ENCODE measurements at places on chromosomes 12 and 14.
A peak's percentile ranks its signal among the peaks of the same experiment; 100 is the strongest.

- DNase-seq, result peak; percentile 46
Measured at GRCh38 chr12:1796515-1797010, 23.8 kb upstream of the LRTM2 start.

DNA sequence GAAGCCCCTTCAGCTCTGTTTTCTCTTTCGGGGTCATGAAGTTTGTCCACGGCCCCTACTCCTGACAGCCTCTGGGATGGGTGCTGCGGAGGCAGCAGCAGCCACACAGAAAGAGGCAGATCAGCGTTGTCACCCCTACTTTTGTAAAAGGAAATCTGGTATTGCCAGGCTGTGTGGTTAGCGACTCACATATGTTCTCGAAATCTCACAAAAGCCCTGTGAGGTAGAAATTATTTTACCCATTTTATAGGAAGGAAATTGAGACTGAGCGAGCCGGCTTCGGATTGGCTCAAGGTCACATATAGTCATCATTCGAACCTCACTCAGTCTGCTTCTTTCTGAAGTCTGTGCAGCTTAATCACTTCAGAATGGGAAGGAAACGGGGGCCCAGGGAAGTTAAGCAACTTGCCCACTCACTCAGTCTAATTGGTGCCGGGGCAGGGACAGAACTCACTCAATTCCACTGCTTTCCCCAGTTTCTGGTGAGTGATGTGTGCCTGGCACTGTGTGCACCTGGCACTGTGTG is 1.1 kb upstream of the CKAP4 start:
- peak; percentile 27 for DNase-seq

GRCh38 chr12:12560587-12561370 is 1.9 kb downstream of the DUSP16 start:
- peak; percentile 53 for DNase-seq

DNA sequence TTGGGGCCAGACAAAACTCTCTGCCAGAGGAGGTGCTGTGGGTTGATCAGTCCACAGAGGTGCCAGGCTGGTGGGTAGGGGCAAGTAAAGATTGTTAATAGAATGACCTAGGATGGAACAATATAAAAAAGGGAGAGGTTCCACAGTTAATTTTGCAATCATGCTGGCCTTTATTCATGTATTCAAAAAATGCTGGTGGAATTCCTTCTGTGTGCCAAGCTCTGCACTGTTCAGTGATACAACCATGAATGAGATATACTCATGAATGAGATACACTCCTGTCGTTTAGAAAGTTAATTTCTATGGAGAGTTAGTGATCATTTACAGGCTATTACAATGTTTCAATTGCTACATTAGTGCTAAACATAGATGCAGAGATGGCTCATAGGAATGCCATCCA is 252.6 kb upstream of the RMST start:
- DNase-seq, result no peak

DNA sequence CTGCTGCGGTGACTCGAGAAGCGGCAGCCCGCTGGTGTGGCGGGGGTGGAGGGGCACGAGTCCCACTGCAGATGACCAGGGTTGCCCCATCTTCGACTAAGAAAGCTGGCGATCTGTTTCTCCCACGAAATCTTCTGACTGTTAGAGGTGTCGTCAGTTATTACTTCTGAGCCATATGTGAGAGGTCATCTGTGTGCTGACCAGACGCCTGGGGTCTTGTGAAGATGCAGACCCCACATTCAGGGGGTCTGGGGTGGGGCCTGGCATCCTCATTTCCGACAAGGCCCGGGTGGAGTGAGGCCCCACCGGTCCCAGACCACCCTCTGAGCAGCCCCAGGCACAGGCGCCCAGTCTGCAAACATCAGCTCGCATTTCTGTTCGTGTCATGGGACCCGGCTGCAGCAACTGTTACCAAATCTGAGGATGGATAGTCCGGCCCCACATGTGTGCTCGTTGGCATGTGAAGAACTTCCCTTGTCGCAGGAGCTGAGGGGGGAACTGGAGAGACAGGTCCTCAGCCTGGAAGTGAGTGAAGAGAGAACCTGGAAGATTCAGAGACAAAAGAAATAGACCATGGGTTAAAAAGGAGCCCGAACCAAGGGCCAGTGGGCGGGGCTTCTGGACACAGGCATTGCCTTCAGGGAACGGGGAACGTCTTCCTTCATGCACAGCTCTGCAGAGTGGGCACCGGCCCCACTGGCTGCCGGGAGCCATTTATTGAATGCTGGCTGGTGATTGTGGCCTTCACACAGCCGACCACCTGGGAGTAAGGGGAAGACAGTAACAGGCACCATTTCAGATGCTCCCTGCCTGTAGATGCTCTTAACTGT is 135.2 kb downstream of the ADGRD1 start:
- no peak for DNase-seq

DNA sequence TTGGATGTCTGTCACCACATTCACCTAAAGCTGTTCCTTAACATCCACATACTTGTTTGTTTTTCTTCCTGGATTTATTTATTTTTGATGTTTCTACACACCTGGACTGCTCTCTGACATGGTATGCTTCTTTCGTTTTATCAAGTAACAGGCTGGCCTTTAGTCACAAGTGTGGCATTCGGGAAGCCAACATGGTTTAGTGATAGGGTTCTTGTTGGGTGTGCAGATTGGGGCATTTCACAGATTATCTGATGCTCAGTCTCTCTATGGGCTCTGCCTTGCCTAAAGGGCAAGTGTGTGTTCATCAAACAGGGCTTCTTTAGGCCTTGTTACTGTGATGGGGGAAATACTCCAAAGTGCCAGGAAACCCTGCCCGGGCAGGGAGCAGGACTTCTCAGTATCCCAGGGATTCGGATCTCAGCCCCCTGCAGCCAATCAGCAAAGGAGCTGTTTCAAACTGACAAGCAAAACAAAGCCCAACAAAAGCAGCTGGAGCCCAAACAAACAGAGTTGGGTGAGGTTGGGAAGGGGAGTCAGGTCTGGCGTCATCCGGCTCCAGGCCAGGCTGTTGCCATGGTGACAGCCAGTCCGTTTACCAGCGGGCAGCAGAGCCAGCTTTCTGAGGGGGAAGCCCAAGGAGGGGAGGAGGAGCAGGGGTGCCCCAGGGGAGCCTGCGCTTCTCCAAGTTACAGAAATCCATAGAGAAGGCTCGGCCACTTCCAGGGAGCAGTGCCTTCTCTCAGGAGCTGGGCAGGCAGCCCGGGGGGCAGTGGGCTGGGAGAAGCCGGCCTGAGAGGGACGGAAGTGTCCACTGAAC is 31.9 kb downstream of the FOS start:
- no peak for DNase-seq

- DNase-seq, result peak; percentile 78
Measured at GRCh38 chr14:90820958-90821357, 4.7 kb upstream of the TTC7B start.

GRCh38 chr12:121839993-121840761 is 18.5 kb downstream of the HPD start:
- DNase-seq, result no peak

DNA sequence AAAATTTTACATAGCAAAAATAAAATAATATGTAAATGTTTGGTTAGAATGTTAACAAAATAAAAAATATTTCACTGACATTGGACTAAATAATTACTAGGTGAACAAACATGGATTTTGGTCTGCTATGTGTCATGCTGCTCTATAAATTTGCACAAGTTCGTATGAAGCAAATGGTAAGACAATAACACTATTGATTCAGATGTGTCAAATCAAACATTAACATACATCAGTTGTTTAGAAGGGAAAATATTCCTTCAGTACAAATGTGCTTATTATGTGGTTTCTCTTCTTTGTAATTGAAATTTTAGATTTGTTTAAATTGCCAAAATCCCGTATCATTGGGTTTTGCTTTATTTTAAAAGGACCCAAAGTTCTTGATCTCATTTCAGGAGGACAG is 46.9 kb downstream of the PAWR start:
- no peak for DNase-seq

- no peak for DNase-seq
Measured at GRCh38 chr14:74442757-74443156, 16.7 kb upstream of the SYNDIG1L start.

DNA sequence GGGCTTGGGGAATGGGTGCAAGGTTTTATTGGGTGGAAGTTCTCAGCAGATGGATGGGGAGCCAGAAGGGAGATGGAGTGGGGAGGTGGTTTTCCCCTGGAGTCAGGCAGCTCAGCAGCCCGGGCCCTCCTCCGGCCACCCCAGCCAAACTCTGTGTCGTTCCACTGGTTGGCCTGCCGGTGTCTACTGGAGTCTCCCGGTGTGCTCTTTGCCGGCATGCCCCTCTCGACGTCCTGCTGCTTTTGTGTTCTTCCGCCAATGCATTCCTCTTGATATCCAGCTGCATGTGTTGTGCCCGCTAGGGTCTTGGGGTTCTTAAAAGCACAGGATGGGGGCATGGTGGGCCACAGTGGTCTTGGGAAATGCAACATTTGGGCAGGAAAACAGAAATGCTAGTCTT is 72.8 kb downstream of the SEC23A start:
- DNase-seq, result no peak

GRCh38 chr14:60644666-60645065 is 4.6 kb downstream of the SIX1 start:
- DNase-seq, result no peak

DNA sequence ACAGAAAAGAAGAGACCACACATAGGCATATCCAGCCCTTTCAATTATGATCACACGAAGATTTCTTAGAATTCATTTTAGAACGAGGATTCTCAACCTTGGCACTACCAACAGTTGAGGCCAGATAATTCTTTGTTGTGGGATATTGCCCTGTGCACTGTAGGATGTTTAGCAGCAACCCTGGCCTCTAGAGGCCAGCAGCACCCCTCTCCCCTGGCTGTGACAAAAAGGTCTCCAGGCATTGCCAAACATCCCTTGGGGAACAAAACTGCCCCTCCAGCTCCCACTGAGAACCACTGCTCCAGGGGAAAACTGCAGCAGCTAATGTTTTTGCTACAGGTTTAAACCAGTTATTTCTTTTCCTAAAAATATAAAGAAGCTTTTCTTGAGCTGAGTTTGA is 7.1 kb downstream of the NT5DC3 start:
- no peak for DNase-seq

GRCh38 chr12:65335981-65336380 is 57.5 kb downstream of the MSRB3 start:
- DNase-seq, result no peak

DNA sequence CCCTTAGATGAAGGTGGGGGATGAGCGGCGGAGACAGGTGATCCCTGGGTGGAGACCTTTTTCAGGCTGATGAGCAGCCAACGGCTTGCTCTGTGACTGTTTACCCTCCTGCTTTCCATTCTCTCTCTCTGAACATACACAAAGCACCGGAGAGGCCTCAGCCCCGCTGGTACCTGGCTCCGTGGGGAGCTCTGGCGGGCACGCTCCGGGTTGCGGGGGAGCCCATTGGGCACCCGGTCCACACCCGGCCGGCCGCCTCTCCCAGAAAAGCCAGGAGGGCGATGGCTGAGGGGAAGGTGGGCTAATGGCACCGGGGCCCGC is 545 bp downstream of the SMARCC2 start:
- peak; percentile 7 for DNase-seq

DNA sequence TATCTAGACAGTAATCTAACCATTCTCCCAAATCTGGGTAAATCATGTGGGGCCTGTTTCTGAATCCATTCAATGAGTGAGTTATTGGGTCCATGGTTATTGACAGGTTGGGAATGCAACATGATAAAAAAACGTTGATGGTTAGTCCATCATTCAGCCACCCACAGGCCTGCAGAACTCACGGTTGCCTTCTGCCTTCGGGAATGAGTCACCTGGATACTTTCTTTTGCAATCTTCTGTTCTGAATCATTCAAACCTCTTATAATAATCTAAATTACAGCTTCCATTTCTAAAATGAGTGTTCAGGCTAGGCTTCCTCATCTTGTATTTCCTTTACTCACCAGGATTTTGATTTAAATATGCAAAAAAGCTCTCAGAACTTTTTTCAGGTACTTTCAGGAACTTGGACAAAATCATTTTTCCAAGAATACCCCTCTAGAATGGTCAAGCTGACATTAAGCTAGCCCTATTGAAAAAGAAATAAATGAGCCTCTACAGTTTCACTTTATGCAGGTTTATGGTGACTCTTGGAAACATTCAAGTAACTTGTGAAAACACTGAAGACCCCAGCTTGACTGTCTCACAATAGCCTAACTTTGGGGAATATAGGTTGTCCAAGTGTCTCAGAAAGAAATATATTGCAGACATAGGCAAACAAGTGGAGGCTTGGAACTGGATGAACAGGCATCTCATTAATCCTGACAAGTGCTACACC is 94.4 kb downstream of the KCNK10 start:
- no peak for DNase-seq

- no peak for DNase-seq
Measured at GRCh38 chr14:95163666-95164065, 6.3 kb upstream of the DICER1 start.

GRCh38 chr12:76003355-76003638 is 28.3 kb downstream of the PHLDA1 start:
- DNase-seq, result no peak

- no peak for DNase-seq
Measured at GRCh38 chr12:82440885-82441284, 82.6 kb downstream of the METTL25 start.

GRCh38 chr14:74400919-74401503 is 25.0 kb downstream of the SYNDIG1L start:
- DNase-seq, result no peak

- DNase-seq, result no peak
Measured at GRCh38 chr12:95884998-95885397, 26.2 kb downstream of the SNRPF start.

GRCh38 chr14:52060080-52060479 is 8.8 kb downstream of the NID2 start:
- DNase-seq, result no peak

DNA sequence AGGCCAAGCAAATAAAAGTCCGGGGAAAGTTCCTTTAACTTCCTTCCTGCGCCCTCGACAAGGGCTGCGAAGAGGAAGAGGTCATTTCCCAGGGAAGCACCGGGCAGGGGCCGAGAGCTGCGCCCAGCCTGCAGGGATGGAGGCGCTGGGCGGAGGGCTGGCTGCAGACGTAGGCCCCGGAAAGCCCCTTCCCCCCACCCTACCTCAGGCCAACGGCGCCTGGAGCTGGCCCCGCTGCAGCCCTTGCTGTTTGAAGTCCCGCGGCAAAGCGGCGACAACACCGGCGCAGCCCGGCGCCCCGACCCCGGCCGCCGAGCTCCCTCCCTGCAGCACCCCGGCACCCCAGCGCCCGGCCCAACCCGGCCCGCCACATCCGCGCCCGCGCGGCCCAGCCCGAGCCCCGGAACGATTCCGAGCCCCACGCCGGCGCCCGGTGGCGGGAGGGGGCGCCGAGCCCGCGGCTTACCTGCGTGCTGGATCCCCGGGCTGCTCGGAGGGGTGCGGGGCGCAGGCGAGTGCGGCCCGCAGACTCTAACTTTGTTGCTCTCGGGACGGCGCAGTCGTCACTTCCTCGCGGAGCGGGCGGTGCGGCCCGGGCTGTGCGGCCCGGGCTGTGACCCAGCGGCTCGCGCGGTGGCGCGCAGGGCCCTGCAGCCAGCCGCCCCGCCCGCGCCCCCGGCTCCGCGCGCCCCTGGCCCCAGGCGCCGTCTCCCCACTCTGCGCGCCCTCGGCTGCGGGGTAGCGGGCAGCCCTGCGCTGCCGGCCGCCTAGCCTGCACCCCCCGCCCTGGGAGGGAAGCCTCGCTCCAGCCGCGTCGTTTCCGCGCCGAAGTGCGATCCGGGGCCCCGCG is 64.8 kb upstream of the PTGR2 start:
- peak; percentile 65 for DNase-seq

Data from T-helper 2 cell treated with Interferon-gamma antibody and Interleukin-4, amounts not matched to agents 5 μg/mL and 100 μg/mL, for 36 hours (primary cell).